Fibroblast of skin of right quadriceps (primary cell): ENCODE measurements at places on chromosomes 12 and 14.

- no peak for DNase-seq
Measured at GRCh38 chr14:60859525-60859924, 121.4 kb downstream of the TRMT5 start.

DNA sequence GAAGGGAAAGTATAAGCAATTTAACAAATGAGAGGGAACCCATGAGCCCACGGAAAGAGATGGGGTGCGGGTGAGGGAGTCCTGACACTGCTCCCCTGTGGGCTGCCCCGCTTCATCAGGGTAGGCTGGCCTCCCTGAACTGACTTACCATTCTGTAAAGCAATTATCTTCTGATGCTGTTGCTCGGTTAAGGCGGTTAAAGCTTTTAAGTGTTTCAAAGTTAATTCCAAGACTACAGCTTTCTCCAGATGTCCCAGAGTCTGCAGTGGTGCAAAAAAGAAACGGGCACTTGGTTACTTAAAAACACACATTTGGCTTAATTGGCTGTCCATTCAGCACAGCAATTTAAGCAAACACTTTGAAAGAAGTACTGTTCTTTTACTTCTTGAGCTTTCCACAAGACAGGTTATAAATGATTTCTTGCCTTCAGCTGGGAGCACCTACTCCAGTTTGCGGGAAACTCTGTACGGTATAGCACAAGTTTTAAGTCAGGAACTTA, 1.3 kb downstream of the BHLHE41 start:
- DNase-seq, result no peak

- DNase-seq, result peak; percentile 43
Measured at GRCh38 chr12:117850048-117850447, 118.7 kb downstream of the KSR2 start.

DNA sequence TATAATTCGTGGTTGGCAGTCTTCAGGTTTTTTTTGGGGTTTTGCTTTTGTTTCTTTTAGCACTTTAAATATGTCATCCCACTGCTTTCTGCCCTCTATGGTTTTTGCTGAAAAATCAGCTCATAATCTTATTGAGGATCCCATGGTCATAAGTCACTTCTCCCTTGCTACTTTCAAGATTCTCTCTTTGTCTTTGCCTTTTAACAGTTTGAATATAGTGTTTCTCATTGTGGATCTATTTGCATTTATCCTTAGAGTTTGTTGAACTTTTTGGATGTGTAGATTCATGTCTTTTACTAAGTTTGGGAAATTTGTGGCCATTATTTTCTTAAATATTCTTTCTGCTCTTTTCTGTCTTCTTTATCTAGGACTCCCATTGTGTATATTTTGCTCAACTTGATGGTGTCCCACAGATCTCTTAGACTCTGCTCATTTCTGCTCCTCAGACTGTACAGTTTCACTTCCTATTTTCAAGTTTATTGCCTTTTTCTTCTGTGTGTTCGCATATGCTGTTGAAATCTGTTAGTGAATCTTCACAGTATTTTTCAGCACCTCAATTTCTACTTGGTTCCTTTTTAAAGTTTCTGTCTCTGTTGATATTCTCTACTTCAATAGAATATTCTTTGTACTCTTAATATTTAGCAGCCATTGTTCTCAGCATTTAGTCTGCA, 70.8 kb downstream of the WNK1 start:
- no peak for DNase-seq

- no peak for DNase-seq
Measured at GRCh38 chr14:104115131-104115600, 23.2 kb upstream of the KIF26A start.
